Amygdala (tissue), 56 donors: ENCODE measurements at places on chromosomes 11 and 22.

DNA sequence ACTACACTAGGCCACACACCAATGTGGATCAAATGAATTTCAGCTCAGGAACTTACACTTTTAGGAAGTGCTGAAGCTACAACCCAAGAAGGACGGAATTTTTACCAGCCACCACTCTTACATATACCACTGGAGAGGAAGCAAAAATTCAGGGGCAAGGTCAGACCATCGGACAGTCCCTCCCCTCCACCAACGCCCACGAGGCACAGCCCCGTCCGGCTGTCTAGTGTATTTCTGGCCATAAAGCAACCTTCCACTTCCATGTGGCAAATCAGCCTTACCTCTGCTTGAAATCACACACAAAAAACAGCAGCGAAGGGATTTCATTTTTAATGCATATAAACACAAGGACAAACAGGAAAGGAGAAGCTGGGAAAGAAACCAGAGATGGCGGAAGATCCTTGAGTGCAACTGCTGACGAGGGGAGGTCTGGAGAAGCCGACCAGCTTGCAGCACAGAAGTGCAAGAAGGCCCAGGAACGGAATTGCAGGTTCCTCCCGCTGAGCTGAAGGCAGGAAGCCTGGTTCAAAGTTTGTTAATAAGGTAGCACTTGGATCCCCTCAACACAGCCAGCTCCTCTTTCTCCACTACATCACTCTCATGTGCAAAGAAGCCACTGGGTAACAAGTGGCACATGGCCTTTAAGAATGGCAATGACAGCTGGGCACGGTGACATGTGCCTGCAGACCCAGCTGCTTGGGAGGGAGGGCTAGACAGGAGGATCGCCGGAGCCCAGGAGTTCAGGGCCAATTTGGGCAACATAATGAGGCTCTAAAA is 71.5 kb downstream of the SHANK2 start:
- DNase-seq: no peak

DNA sequence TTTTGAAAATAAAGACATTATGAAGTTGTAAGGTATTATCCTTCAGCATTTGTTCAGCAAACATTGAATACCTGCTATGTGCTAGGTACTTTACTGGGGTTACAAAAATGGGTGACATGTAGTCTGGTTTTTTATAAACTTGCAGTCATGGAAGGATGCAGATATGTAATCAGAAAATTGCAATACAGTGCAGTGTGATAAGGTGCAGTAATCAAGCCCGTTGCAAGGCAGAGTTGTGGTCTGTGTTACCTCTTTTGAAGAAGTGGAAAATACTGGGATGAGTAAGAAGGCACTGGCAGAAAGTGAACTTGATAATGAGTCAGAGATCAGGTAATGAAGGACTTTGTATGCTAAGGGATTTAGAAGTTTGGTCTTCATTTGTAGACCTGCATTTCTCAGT is 8.1 kb downstream of the FBXO7 start:
- no peak for DNase-seq

- DNase-seq: no peak
Measured at GRCh38 chr22:43901976-43902643, 10.3 kb upstream of the PNPLA5 start.

GRCh38 chr22:44363980-44364750 is 51.4 kb upstream of the SHISAL1 start:
- no peak for DNase-seq

DNA sequence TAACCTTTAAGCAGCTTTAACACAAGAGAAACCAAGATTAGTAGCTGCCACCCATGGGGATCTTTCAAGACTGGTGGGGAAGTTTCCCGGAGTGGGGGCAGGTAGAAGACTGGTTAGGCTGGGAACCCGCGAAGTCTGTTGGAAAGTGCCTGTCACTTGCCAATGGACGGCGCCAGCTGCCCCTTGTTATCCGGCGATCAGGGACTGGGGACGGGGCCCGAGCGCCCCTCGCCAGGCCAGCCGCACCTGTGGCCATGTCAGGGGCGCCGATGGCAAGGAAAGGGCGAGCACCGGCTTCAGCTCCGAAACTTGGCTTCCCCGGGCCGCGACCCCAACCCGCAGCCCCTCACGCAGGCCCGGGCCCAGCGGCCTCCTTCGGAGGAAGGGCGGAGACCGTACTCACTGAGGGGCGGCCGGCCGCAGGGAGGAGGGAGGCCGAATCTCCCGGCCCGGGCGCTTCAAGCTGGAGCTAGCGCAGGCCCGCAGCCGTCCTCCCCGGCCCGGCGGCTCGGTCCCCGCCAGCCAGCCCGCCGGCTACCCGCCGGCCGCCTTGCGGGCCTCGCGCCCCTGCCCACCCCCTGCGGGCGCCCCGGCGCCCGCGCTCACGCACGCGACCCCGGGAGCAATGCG is 539 bp downstream of the EIF4ENIF1 start:
- DNase-seq: peak; percentile 33

GRCh38 chr11:118897721-118898310 is 14.1 kb downstream of the CXCR5 start:
- DNase-seq: no peak

DNA sequence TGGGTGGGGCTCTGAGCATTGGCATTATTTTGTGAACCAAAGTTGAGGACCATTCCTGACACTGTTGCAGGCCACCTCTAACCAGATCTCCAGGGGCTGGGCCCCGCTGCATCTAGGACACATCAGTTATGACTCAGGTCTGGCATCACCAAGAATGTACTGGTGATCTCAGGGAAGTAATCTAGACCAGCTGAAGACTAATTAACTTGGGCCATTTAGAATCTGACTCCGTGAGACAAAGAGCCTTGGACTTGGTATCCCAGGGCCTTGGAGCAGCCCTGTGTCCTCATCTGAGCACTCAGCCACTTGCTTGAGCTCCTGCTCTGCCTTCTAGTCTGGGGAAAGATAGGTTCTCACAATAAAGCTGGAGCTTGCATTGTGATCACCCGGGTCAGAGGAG is 200.6 kb downstream of the KIRREL3 start:
- no peak for DNase-seq

- DNase-seq: no peak
Measured at GRCh38 chr11:20493340-20493739, 105.8 kb downstream of the PRMT3 start.

DNA sequence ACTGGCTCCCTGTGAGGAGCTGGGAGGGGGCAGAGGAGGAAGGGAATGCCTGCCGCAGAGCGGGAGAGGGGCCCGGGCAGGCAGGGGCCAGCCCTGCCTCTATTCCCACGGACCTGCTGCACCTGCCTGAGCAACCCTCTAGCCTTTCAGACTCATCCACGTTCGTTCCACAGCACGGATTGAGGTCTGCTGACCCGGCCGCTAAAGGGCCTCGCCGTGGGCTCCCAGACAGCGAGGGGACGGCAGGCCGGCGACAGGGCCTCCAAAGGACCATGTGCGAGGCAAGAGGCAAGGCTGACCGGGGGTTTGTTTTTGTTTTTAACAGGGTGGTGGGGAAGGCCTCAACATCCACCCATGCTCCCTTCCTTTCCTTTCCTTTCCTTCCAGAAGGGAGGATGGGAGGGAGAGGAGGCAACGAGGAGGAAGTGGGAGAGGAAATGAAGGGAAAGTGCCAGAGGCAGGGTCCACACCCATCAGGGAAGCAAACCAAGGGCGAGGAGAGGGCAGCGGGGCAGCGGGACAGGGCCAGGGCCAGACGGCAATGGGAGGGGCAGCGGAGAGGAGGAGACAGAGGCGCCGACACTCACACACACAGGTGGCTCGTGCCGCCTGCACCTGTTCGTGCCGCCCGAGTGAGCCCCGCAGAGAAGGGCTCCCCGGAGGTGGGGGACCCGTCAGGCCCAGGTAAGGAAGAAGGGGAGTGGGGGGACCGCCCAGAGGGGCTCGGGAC is 7.5 kb downstream of the LRFN4 start:
- no peak for DNase-seq

- DNase-seq: no peak
Measured at GRCh38 chr11:121508449-121508848, 55.7 kb upstream of the SORL1-AS1 start.

- DNase-seq: no peak
Measured at GRCh38 chr11:35822815-35823495, 120.9 kb upstream of the LDLRAD3 start.

DNA sequence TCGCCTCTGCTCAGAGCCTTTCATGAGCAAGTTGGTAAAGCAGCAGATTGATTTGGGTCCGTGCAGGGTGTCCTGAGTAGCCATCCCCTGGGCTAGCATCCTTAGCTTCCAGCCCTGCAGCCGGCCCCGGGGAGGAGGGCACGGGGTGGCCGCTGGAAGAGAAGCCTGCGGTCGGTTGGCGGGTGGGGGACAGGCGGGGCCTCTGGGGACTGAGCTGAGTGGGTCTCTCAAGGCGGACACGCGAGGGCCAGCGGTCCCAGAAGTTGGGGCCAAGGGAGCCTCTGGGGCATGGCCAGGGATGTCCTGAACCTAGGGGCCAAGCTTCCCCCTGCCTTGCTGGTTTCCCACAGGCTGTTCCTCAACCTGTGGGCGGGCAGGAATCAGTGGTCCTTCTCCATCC is 143.0 kb downstream of the TBC1D22A start:
- no peak for DNase-seq

DNA sequence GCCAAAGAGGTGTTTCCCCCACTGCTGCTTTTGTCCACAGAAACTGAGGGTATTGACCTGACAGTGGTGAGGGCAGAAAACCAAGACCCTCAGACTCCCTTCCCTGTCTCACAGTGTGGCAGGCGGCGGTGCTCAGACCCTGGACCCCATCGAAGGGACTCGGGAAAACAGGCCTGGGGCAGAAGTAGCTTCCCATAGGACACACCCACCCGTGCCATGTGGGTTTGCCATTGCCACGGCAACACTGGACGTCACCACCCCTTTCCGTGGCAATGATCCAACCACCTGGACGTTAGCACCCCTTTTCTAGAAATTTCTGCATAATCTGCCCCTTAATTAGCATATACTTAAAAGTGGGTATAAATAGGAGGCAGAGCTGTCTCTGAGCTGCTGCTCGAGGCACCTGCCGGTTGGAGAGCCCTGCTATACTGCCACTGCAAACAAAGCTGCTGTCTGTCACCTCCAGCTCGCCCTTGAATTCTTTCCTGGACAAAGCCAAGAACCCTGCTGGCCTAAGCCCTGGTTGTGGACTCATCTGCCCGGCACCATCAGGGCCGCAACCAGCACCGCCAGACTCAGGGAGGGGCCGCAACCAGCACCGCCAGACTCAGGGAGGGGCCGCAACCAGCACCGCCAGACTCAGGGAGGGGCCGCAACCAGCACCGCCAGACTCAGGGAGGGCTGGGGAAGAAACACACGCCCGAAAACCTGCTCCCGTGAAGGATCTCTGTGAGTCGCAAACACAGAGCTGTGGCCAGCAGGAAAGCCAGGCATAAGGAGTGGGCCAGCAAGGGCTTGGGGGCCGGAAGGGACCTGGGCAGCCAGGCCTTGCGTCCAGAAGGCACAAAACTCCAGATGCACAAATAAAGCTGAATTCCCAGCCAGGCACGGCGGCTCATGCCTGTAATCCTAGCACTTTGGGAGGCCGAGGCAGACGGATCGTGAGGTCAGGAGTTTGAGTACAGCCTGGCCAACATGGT is 10.4 kb downstream of the MLC1 start:
- no peak for DNase-seq

DNA sequence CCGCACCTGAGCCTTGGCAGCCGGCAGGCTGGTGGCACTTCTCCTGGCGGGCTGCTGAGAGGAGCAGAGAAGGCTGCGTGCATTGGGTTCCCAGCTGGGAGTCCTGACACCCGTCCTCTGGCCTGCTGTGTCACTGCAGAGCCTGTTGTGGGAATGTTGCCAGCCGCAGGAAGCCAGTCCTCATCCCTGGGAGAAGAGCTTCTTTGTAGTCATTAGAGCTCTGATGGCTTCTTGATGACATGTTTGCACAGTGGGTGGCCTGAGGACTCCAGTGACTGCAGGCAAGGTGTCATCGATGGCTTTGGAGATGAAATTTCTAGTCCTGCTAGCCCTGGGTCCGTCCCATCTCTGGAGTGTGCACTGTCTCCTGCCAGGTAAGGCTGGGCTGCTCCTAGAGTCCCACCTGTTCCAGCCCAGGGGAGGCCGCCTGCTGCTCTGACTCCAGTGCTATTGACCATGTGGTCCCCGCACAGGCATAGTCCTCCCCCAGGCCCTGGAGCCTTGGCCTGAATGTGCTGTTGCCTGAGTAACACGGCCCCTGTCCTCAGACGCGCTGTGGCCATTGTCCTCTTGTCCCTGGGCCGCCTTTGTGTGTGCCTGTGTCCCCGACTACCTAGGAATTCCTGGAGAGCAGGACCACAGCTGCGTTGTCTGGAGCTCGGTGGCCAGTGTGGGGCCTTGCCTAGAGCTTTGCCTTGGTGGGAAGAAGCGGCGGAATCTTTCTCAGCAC is 129.2 kb downstream of the CACNA1I start:
- no peak for DNase-seq

DNA sequence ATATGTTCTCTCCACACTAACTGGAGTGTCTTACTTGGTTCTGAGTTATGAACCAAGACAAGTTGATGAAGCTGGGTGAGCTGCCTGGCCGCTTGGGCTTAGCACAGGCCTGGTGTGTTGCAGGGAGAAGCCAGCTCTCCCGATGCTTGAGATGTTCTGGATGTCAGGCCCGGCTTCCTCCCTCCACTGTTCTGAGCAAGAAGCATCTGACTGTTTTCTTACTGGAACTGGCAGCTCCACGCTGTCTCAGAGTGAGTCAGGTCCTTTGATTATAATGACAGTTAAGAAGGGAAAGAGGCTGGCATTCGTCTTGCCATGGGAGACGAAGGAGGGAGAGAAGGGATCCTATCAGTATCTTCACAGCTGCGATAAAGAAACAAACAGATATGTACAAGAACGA is 46.5 kb upstream of the CRTAM start:
- DNase-seq: no peak

DNA sequence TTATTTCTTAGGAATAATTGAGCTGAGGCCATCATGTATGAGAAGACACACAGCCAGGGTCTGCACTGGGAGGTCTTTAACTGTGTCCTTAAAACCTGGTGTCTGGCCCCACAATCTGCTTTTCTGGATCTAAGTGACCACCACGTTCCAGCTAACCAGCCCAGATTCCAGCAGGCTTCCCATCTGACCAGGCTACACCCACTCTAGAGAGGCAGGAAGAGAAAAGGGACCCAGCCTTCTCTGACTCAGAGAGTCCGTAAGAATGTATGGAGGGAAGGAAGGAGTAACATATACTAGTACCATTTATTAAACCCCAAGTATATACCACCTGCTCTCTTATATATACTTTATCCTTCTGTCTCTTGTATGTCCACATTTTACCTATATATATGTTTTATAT is 80.1 kb downstream of the LDLRAD3 start:
- no peak for DNase-seq

GRCh38 chr11:12458042-12458441 is 80.7 kb downstream of the PARVA start:
- DNase-seq: no peak
